Stimulated activated CD4-positive, alpha-beta T cell treated with anti-CD3 and anti-CD28 coated beads, Interleukin-4, amount 100 ng/mL, for 4 hours (primary cell): ENCODE measurements at places on chromosomes 16 and 17.
A peak's percentile ranks its signal among the peaks of the same experiment; 100 is the strongest.

DNA sequence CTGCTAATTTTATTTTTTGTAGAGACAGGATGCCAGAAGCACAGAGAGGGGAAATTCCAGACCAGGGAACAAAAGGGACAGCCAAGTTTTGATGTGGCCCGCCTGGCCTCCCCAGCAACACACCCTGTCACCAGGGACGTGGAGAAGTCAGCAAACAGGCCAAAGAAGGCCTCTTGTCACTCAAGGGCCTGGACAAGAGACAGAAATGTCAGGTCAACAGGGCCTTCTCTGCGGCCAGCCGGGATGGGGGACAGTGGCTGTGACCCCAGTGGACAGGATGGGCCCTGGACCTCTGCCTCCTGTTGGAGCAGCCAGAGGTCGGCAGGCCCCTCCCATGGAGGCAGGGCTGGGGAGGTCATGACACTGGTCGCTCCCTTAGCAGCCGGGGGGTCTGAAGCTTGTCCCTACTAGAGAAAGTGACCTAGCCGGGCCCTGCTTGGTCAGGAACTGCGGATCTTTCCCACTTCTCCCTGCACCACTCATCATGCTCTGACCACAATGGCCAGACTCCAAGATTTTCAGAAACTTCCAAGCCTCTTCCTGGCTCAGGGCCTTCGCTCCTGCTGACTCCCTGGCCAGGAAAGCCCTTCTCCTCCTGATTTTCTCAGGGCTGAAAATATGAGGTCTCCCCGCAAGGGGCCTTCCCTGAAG lies 9.2 kb upstream of the TVP23A start:
- DNase-seq: no peak

DNA sequence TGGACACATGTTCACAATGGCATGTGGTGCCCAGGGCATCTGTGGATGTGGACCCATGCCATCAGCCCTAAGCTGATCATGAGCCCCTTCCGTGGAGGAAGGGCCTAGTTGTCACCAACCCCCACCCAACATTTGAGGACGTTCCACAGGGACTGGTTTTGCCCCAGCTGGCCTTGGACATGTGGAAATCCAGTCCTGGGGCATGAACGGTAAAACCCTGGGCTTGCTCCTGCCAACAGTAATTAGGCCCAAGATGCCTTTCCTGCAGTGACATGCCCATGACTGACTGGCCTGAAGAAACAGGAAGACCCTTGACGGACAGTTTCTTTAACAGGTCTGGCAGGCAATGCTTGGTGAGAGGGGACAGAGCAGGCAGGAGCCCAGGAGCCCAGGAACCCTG lies 7.7 kb downstream of the TNS4 start:
- DNase-seq: no peak

GRCh38 chr16:21590796-21591195 lies 8.6 kb upstream of the METTL9 start:
- DNase-seq: no peak

DNA sequence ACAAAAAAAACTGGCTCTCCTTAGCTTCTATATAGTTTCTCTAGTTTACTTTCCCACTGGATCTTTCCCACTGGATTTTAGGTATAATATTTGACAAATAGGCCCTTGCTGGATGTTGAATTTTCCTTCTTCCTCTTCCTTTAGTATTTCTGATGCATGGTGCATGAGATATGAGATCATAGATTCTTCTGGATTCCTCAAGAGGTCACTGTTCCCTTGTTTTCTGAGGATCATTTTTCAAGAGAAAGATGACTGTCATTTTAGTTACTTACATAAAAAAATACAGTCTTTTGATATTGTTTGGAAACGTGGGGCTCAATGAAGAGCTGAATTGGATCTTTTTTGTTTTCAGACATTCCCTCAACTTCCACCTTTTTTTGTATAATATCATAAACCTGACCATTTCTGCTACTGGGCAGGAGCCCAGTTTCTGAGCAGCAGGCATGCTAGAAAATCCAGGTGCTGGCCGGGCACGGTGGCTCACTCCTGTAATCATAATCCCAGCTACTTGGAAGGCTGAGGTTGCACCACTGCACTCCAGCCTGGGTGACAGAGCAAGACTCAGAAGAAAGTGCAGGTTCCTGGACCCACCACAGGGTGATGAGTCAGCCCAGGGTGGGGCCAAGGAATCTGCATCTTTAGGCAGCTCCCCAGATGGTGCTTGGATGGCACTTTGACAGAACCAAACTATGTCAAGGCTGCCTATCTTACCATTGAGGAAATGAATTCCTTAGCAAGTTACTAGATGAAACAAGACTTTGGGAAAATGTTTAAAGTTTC lies 70.3 kb downstream of the SDR42E1 start:
- DNase-seq: no peak

DNA sequence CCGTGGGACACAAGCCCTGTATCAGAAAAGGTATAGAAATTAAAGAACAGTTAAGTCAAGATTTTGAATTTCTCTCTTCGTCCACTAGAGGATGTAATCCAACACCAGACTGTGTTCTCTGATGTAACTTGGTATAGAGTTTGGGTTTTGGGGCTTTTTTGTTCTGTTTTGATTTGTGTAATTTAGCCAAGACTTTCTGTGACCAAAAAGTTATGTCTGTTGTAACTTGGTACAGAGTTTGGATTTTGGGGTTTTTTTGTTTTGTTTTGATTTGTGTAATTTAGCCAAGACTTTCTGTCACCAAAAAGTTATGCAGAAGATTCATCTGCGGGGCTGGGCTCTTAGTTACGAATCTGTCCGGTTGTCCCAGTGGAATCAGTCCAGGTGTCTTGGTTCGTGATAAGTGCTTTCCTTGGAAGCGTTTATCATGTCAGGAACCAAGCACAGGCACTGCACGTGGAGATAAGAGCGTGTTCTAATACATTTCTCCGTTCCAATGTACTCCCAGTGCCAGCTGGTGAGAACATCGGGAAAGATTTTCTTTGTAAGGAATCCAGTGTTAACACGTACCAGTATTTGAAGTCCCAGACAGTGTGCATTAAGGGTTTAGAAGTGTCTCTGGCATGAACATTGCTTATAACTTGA lies 44.1 kb upstream of the SEC14L1 start:
- no peak for DNase-seq

DNA sequence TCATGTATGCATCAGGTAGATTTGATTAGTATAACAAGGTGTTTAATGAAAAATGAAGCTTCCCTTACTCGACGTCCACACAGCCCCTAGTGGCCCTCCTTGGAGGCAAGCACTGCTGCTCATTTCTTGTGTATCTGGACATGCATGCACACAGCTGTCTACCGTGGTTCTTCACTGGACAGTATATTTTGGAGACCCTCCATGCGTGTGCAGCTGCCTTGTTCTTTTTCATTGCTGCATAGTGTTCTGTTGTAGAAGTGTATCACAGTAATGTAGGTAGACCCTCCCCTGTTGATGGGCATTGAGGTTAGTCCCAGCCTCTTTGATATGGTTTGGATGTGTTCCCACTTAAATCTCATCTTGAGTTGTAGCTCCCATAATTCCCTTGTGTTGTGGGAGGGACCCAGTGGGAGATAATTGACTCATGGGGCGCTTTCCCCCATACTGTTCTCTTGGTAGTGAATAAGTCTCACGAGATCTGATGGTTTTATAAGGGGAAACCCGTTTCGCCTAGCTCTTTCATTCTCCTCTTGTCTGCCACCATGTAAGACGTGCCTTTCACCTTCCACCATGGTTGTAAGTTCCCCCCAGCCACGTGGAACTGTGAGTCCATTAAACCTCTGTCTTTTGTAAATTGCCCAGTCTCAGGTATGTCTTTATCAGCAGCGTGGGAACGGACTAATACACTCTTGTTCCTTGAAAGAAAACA lies 6.3 kb downstream of the CMIP start:
- DNase-seq: no peak

DNA sequence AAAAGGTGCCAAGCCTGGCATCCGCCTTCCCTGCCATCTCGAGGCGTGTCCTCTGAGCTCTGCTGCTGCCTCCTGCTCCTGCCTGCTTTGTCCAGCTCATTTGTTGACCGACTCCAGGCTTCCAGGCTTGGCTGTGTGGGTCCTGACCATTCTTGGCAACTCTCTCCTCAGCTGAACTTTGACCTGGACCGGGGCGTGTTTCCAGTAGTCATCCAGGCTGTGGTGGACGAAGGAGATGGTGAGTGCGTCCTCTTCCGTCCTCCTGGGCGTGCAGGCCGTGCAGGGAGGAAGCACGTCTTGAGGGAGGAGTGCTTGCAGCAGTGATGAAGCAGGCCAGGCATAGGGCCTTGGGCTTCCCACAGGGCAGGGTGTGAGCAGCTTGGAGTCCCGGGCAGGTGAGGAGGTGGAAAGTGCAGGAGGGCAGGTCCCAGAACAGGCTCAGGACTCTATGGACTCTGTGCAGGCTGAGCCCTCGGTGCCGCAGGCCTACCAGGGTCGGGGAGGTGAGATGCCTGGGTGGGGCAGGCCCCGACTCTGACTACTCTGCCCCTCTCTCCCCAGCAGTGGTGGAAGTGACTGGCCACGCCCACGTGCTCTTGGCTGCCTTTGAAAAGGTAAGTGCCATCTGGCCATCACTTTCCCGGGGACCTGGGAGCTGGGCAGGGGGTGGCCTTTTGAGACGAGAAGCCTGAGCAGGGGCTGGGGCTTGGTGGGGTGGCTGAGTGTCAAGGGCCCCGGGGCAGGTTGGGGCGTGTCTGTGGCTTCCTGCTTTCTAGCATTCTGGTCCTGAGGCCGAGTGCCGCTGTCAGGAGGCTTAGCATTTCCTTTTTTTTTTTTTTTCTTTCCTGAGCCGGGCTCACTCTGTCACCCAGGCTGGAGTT lies 28.6 kb upstream of the NUDT16L1 start:
- peak; percentile 36 for DNase-seq

GRCh38 chr16:12511708-12512107 lies 292.0 kb downstream of the CPPED1 start:
- no peak for DNase-seq

GRCh38 chr17:77779711-77780539 lies 178.6 kb upstream of the TNRC6C start:
- no peak for DNase-seq

DNA sequence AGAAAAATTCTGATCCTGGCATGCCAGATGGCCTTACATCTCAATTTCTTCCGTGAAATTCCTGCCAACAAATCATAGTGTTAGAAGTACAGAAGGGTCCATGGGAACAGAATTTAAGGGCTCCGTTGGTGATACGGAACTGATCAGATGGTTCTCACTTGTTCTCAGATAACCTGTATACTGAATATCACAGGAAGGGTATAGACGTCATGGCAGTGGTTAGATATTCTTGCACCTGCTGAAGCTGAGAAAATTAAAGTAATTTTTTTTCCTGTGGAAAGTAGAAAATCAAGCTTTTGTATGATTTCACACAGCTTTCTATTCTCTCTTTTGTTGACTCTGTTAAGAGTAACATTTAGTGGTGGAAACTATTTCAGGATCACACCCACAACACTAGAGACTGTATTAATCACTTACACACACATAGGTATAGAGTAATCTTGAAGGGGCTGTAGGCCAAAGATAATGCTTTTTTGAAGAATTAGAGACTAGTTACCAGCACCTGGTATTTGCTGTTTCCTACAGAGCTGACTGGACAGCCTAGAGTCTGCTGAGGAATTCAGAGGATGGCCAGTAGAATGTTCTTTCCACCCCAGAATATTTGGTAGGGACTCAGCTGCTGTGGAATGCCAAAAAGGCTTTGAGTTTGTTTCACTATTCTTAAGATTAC lies 7.5 kb downstream of the TENT4B start:
- no peak for DNase-seq

DNA sequence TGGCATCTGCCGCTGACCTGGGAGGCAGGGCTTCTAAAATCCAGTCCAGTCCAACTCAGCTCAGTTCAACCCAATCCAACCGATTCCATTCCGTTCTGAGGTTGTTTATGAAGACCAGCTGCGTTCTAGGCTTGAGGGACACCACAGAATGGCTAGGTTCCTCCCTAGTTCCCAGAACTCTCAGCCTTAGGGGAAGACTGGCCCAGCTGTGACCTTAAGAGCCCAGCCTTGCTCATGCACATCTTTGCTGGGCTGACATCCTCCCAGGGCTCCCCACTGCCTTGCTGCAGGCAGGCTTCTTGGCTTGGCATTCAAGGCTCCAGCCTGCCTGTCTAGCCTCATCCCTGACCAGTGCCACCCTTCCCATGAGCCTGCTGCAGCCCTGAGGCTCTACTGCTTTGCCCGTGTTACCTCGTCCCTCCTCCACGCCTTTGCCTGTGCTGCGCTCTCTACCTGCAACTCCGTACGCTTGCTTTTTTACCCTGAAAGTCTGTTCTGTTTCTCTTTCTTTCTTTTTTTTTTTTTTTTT lies 7.9 kb downstream of the SLC12A3 start:
- DNase-seq: no peak

DNA sequence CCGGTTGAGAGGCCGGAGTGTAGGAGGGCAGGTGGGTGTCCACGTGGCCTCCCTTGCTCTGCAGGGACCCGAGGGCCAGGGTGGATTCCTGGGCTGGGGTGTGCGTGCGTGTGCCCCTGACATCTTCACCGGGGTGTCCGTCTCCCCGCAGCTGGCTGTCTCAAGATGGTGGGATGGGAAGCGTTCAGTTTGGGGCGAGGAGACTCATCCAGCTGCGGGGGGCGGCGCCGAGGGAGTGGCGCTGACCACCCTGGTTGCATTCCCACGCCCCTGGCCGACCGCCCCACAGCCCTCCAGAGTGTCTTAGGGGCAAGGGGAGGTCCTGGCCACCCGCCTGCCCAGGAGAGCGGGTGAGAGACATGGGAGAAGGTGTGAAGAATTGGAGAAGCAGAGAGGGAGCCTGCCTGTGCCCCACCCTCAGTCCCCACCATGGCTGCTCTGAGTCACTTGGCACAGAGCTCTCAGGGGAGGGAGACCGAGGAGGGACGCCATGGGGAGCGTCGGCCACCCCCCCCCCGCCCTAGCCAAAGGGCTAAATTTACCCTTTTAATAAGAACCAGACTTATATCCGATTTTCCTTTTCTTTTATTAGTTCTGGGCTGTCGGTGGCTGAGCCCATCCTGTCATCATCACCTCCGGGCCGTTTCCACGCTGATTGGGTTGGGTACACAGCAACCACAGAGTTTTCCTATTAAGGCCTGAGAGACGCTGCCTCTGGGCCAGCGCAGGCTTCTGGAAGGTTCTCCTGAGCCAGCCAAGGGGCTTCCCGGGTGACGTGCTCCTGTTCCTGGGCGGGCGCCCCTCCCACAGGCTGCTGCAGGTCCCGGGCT lies 22.0 kb downstream of the BAHCC1 start:
- DNase-seq: no peak

DNA sequence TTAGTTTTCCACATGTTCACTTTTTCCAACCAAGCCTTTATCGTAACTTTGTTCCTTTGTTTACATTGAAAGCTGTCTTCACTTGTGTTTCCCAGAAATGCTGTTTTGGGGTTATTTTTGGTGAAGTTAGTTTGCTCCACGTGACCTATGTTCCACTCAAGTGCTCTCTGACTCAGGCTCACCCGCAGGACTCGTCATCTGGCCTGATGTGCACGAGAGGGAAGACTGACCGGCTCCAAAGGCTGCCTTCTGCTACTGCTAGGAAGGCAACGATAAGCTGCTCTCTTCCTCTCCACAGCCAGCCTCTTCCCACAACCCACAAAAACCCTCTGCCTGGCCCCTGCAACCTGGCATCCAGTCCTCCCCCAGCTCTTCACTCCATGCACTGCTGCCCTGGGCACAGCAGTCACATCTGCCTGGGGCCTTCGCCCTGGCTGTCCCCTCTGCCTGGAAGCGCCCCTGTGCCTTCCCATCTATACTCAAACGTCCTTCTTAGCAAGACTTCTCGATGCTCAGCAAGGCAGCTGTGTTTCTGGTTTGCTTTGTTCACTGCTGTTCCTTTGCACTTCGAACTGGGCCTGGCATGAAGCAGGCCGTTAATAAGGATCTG lies 28.0 kb downstream of the ZCCHC14 start:
- DNase-seq: no peak
